NCI-H510A treated with DMSO at 0.1 percent for 48 hours (cell line): ENCODE measurements at places on chromosomes 6 and 20.
A peak's percentile ranks its signal among the peaks of the same experiment; 100 is the strongest.

DNA sequence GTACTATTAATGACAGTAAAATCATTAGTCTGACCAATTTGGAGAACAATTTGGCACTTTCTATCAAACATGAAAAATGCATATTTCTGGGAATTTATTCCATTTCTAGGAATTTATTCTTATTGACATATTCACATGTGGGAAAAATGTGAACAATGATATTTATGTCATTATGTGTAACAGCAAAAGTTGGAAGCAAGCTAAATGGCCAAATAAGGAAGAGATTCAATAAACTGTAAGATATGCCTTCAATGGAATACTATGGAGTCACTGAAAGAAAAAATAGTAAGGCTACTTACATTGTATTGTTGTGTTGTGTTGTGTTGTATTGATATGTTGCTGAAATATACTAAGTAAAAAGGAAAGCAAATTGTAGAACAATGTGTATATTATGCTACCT is 100.5 kb upstream of the EDN1 start:
- DNase-seq = no peak

DNA sequence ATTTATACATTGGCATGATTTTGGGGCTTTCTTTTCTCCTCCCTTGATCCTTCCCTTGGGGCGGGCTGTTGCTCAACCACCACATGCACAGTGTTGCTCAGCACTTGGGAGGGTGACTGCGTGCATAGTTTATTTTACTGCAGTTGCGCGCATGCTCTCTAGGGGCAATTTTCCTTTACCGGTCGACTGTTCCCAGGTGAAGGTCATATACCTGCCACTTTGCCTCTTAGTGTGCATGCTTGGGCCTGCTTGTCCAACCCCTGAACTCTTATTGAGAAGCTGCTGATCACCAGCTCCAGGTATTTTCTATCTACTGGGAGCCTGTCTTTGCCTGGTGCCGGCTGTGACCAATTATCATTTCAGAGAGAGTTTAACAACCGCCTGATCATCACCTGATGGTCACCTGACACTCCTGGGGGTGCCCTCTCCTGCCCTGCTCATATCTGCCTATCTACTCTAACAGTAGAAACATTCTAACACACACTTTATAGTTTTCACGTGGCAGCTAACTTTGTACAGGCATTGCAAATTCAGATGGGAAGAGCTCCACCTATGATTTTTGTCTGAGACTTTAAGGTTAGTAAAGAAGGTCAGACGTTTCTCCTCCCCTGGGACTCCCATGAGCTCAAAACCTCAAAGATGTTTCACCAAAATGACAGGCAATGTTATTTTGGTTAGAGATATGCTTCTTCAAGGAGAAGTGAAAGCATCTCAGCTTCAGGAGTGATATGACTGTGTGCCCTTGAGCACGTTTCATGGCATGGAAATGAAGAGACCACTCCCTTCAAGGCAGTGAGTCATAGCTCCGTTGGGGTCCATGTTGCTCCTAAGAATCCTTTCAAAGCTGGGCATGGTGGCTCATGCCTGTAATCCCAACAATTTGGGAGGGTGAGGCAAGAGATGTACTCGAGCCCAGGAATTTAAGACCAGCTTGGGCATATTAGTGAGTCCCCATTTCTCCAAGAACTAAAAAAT is 227.5 kb upstream of the MYLIP start:
- DNase-seq = peak; percentile 18

DNA sequence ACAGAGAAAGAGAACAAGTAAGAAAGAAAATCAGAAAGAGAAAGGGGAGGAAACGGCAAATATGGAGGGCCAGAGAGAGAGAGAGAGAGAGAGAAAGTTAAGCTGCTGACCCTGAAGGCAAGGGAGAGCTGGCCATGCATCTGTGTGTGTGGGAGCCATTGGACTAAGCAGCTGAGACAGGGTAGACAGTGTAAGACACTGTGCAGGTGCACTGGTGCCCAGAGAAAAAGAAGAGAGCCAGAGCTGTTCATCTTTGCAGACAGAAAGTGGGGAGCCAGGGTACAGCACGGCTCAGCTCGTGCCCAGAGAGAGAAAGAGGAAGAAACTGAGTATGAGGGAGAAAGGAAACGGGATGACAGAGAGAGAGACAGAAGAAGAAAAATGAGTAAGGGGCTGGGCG is 24.2 kb upstream of the ZNF318 start:
- DNase-seq = no peak

DNA sequence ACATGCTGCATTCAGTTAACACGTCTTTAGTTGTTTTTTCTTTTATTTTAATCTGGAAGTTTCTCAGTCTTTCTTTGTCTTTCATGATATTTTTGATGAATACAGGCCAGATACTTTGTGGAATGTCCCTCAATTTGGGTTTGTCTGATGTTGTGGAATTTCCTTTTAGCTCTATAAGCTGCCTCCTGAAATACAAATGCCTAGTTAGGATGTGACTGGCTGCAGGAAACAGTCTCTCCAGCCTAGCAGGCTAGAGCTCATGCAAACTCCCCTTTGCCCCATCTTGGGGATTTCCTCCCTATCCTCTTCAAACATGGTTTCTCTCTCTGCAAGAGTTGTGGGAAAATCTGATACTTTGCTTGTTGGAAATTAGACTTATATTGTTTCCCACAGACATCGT is 89.3 kb upstream of the JAG1 start:
- no peak for DNase-seq

- peak; percentile 12 for DNase-seq
These were observed 242.3 kb upstream of the SUPT3H start for GRCh38 chr6:45619994-45620471.

DNA sequence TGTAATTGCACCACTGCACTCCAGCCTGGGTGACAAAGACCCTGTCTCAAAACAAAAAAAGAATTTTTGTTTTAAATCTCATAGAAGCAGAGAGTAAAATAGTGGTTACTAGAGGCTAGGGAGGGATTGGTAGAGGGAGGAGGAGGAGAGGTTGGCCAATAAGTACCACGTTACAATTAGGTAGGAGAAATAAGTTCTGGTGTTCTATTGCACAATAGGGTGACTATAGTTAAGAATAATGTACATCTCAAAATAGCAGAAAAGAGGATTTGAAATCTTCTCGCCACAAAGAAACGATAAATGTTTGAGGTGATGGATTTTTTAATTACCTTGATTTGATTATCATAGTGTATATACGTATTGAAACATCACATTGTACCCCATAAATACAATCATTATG is 27.1 kb upstream of the TOP1 start:
- no peak for DNase-seq

- peak; percentile 30 for DNase-seq
These were observed 3.1 kb downstream of the PXDC1 start for GRCh38 chr6:3748208-3749066.

- no peak for DNase-seq
These were observed 19.3 kb downstream of the PREX1 start for GRCh38 chr20:48808382-48809034.

- no peak for DNase-seq
These were observed 1190.5 kb upstream of the EYS start for GRCh38 chr6:66897576-66897975.

DNA sequence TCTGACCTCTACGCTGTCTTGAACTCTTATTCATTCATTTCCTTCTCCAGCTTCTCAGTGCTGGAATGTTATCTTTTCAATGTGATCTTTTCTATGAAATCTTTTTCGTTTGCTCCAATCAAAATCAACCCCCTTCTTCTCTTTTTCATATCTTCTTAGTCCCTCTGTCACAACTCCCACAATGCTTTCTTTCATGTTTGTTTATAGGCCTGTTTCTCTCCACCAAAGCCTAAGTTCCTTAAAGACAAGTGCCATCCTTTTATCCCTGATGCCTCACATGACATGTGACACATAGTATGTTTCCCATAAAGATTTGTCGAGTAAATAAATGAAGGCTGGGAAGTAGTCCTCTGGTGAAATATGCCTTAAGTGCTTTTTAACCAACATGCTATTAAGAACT is 38.1 kb downstream of the CRYBG1 start:
- DNase-seq = no peak

DNA sequence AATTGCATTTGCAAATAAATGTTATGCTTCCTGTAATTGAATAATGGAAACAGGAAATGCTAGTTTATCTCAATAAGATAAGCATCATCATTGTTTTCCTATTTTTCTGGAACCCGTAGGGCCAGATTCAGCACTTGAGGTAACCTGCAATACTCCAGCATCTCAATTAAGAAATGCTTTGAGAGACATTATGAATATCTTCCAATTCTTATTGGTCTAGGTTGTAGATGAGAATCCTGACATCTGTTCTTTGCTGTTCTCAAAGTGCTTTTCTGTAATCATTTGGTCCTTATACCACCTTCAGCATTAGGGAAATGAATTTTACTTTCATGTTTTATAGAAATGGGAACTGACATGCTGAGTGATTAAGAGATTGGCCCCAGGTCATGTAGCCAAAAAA is 428.3 kb downstream of the CBLN4 start:
- DNase-seq = no peak

DNA sequence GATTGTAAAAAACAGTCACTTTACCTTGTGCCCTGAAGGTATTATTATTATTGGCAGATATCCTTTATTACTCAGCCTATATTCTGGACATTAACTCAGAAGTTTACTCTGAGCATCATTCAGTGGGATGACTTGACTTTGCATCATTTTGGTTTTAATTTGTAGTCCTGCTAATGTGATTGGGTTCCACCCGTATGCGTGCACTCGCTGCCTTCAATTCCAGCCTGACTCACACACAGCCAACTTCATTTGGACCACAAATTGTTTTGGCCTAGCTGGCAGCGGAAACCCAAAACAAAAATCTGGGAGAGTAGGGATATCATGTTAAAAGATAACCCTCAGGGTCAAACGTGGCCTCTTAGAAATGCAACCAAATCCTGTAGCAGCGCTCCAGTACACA is 704.4 kb upstream of the SLC35B3 start:
- no peak for DNase-seq

- no peak for DNase-seq
These were observed 15.2 kb downstream of the SLC52A3 start for GRCh38 chr20:753136-753535.
